ENCODE measurements at places on chromosomes 4 and X. TPM values are rescaled to one million over a fixed set of nuclear protein-coding genes. Genes with fewer than 3 reads are reported as not detected.

The VCX gene
- not detected for total RNA-seq

DNA sequence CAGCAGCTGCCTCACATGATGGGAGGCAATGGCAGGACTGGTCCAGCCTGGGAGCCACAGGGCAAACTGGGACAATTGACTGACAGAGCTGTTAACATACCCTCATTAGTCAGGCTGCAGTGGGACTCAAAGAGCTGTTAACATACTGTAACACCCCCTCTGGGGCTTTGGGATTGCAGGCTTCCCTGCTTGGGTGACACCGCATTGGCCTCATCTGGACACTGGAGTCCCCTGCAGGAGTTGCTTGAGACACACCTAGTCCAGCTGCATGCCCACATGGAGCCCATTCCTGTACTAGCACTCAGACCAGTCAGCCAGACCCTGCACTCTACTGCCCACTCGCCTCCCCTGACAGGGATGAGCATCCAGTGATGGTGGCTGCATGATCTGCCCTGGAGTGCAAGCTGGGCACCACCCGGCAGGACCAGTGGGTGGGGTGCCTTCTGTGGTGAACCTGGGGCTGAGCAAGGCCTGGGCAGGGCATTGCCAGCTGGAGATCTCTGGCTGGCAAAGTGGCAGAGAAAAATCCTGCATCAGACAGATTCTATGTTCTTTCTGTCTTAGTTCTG is 138.8 kb downstream of the DTHD1 start:
- DNase-seq = no peak

GRCh38 chrX:105526431-105526830 is 295.9 kb upstream of the NRK start:
- DNase-seq = no peak

DNA sequence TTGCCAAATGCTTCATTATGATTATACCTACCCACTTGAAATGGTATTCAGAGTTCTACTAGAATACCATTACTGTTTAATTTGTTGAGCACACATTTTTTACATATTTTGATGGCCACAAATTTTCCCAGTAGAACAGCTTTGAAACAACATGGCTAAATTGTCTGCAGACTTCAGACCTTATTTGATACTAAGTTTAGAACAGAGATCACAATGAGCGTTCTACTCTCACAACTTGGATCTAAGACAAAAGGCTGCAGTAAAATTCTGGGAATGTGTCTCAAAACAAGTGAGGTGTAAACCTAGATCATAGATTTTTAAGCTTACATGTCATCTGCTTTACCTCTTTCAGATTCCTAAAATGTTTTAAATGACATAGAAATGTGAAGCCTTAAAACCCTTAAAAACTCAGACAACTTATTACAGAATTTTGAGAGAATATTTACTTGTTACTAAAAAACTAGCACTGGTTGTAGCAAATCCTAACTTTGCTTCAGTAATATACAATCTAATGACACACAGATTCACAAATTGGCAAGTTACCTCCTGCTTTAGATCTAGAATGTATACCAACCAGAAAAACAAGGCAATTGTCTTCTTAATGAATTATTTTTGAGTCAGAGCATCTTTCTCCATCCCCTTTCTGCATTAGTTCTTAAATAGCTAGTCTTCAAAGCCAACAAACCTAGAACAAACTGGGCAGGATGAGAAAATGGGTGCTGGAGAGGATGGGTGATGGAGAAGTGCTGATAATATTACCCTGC is 243.3 kb downstream of the SLC7A11 start:
- DNase-seq = no peak

DNA sequence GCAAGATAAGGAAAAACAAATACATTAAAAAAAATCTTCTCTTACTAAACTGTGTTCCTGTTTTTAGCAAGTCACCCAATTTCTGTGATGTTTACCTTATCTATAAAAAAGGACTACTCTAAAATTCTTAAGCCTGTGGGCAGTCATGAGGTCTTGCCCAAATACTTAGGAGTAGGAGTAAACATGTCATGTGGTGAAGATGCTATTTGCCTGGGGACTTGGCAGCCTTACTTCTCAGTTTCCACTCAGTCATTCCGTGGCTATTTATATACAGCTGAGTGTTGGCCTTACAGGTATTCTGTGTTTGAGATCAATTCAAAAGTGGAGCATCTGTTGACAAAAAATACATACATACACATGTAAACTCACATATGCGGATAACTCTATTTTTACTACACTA is 89.9 kb upstream of the TLR2 start:
- DNase-seq = no peak

DNA sequence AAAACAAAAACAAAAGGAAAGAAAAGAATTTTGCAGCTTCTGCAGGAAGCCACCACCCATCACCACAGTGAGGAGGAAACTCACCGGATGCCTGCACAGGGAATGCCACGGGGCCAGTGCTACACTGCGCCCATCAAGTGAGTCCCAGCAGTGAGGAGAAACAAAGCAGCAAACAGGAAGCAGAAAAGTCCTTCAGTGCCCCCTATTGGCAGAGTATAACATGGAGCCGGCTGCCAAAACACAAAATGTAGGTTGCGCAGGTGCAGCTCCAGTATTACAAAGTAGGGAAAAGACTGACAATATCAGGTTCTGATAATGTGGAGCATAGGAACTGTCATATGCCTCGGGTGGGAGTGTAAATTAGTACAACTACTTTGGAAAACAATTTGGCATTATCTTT is 23.3 kb upstream of the SCML2 start:
- no peak for DNase-seq

The CXCL11 gene
- total RNA-seq = 0.21 TPM

The GAGE12H gene
- total RNA-seq = not detected

Measured in activated naive CD4-positive, alpha-beta T cell treated with anti-CD3 and anti-CD28 coated beads, Interleukin-2, amount 50 U/mL, for 72 hours (primary cell).